Suppressor macrophage treated with lipopolysaccharide for 1 hour (primary cell): ENCODE measurements at places on chromosomes 4 and X.

DNA sequence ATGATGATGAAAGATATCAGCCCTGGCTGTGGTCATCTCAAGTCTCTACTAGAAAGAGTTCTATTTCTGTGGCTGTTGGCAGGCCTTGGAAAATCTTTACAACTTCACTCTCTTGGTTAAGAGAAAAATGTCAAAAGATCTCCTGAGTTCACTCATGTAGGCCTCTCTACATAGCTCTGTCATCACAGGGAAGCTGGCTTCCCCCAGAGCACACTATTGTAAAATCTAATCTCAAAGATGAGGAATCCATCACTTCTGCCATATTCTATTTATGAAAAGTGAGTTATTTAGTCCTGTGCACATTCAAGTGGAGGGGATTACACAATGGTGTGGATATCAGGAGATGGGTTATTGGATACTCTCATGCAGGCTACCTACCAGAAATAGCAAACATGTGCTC, 388.4 kb upstream of the HS3ST1 start:
- DNase-seq: no peak

- DNase-seq: peak; percentile 20
Observed at GRCh38 chrX:55342533-55343501, 78.1 kb upstream of the PAGE3 start.

- peak; percentile 12 for DNase-seq
Observed at GRCh38 chr4:109044431-109044830, 258.0 kb downstream of the COL25A1 start.

DNA sequence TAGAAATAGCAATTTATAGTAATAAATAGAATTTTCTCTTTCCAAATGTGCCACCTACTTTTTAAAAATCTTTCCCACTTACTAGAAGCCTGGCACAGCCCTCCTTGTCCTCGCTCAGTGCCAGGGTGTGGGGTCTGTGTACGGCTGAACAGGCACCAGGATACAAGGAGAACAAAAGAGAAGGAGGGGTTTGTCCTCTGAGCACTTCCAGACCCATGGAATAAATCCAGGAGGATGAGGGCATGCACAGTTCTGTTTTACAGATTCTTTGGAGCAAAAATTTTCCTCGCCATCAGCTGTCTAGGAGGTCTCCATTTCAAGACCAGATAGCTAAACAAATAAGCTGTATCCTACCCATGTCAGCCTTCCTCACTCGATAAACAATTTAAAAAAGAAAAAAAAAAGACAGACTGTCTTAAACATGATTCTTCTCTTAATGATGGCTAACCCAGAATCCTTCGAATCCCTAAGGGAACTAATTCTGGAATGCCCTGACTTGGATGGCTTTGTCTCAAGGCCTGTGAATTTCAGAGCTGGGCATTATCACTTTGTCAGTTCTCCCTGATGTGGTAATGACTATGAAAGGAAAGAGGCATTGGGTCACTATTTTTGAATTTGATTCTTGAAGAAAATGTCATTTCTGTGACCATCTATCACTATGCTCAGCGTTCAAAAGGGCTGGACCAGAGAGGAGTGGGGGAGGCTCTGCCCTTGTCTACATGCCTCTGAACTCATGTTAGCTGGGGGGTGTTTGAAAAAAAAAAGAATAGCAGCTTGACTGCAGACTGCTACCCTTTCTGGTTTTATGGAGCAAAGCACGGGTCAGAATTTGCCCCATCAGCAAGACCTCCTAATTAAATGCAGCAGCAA, 151.0 kb downstream of the DCTD start:
- no peak for DNase-seq

- no peak for DNase-seq
Observed at GRCh38 chr4:188707036-188707435, 567.8 kb downstream of the TRIML1 start.

- no peak for DNase-seq
Observed at GRCh38 chr4:77036206-77036605, 39.6 kb downstream of the CCNI start.

DNA sequence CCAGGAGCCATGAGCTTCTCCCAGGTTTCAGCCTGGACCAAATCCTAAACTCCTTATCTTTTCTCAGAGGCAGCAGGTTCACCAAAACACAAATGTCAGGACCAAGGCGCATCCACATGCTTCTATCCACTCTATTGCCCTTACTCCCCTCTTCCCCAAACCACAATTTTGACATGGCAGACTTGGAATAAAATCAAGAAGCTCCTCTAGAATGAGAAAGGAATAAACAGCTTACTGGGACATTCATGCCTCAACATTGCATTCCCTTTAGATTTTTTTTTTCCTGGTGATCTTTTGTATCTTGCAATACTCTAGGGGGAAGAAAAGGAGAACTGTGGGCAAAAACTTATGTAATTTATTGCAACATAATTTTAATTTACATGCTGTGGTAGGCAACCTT, 119.1 kb downstream of the TSPAN5 start:
- DNase-seq: peak; percentile 17

DNA sequence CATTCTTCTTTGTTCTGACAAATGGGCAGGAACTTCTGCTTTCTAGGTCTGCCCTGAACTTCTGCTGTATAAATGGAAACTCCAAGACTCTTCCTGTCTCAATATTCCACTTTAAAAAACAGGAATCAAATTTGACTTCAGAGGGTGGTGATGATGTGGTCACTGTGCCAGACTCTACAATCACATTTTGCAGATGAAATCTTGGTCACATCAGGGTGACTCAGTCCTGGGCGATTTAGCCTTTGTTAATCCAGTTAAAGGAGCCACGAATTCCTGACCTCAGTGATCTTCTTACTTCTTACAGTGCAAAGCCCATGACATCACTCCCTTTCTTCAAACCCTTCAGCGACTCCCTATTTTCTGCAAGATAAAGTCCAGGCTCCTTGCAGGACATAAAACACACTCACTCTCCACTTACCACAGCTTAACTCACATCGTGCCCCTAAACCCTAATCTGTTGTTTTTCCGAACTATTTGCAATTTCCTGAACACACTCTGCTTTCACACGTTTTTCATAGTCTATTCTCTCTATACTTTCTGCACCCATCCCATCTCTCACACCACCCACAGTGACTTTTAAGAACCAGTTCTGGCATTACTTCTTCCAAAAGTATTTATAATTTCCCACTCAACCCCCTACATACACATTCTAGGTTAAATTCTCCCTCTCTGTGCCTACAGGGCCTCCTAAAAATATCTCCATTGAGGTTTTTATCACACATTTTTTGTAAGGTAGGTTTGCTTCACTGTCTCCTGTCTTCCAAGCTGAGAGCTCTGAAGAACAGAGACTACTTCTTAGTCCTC, 11.1 kb downstream of the GASK1B start:
- DNase-seq: peak; percentile 93

DNA sequence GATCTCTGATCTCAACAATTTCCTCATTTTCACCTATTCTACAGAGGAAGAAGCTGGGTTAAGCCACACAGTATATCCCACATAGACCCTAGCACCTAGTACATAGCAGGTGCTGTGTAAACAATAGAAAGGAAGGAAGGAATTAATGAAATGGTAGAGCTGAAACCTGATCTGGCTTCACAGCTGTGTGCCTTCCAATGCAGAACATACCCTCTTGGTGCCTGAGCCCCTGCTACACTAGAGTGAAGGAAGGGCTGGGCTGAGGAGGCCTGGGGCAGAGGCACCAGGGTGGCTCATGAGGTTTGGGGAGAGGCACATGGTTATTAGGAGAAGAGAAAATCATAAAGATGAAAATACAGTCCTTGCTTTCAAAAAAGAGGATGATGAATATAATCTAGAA, 21.3 kb downstream of the LRRC66 start:
- no peak for DNase-seq

GRCh38 chr4:23456864-23457263, 433.0 kb downstream of the PPARGC1A start:
- no peak for DNase-seq

DNA sequence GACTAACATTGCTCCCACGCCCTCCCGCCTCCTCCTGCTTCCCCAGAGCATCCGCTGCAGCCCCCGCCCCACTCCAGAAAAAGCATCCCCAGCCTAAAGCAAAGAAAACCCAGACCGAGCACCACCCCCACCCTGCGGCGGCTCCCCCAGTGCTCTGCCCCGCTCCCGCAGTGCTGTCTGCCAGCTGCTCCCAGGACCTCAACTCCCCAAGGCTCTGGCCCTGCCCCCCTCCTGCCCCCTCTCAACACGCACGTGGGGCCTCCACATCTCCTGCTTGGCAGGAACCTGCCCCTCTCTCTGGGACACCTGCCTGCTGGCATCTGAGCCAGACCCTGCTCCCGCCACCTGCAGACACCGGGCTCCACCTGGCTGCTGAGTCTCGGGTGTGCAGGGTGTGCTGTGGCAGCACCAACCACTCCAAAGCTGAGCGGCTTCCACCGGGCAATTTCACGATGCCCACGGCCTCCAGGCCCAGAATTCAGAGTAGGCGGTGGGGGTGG, 79.4 kb downstream of the FAM53A start:
- DNase-seq: no peak

DNA sequence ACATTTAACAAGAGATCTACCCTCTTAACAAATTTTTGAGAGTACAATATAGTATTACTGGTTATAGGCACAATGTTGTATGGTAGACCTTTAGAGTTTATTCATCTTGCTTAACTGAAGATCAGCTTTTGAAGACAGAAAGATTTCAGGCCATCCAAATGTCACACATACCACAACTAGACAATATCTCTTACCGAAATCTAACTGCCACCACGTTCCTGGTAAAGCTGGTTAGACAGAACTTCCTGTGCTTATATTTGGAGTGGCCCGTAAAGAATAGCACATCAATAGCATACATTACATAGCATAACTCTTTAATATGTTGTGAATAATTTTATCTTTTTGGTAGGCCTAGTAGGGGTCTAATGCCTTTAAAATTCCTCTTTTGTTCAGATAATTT, 29.8 kb upstream of the ARHGEF6 start:
- DNase-seq: no peak

DNA sequence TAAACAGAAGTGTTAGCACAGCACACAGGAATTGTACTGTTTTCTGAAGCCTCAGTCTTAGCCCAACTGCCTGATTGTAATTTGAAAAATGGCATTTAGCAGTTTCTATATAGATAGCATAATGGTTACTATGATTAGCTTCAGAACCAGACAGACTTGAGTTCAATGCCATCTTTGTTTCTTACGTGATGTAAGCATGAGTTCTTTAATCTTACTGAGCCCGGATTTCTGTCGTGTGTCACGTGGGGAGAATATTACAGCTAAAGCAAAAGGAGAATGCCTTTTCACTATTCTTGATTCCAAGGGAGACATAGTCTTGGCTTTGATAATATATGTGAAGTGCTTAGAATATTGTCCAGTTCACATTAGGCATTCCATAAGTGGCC, 407.3 kb downstream of the STIM2 start:
- DNase-seq: no peak

DNA sequence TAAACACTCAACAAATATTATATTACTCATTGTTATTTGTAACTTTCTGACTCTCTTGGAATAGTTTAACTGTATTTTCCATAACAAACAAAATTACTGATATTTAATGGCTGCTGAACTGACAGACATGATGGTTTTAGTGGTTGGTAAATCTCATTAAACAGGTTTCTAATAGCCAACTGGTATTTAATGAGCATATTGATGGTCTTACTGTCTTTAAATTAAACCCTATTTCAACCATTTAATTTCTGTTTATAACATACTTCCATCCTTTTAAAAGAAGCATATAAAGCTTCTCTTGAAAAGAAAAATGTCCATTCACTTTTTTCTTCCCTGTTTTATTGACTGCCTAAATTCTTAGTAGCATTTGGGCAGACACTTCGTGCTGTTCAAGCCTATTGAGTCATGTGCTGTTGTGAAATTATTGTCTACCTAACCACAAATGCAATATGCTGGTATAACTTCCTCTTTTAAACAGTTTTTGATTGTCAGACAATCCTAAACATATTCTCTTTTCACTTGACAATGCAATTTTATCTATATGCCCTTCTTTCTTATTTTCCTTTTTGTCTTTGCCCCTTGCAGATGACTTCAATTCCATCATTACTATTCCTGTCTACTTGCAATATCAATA, 163.9 kb upstream of the SLC7A11 start:
- peak; percentile 78 for DNase-seq

DNA sequence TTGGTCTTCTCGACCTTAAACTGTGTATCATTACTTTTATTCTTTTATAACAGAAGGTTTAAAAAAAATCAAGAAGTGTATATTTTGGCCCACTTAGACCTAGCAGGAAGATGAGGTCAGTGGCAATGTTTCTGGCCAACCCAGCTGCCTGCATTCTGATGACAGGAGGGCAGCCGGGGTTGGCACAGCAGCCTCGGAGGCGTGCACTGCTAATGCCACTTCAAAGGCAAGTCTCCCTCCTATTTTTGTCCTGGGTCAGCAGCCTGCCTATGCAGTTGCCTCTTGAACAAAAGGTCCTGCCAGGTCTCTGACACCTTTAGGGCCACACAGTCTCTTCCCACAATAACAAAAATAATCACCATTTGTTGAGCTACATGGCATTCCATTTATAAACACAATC, 89.4 kb upstream of the MYOZ2 start:
- no peak for DNase-seq

DNA sequence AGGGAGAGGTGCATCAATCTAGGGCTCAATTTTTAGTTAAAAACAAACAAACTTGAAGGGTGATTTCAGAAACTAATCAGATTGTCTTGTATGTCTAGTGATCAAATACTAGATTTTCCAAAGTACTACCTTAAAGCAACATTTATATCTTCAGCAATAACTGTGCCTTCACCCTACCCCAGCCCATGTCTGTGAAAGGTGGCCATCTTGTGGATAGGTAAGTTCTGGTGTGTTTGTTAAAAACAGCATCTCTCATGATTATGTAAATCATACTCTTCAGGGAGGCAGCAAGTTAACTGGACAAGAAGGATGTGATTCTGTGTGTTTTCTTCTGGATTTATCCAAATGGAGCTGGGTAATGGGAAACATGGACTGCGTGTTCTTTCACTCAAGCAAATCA, 81.4 kb upstream of the ACSL1 start:
- no peak for DNase-seq

DNA sequence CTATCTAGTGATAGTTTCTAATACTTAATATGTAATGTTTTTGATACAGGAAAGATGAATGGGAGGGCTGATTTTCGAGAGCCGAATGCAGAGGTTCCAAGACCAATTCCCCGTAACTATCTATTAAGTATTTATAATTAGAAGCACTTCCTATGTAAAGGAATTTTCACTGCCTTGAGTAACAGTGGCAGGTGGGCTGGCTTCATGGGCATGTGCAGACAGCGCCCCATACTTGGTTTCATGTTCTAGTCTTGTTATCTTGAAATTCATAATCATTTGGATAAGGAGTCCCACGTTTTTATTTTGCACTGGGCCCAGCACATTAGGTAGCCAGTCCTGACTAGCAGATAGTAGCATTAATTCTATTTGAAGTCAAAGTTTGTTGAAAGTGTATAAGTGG, 1.7 kb downstream of the OCIAD1 start:
- no peak for DNase-seq
